ENCODE measurements at places on chromosomes 12 and 14. TPM values are rescaled to one million over a fixed set of nuclear protein-coding genes. Genes with fewer than 3 reads are reported as not detected.

GRCh38 chr12:65881965-65882413 lies 57.7 kb downstream of the HMGA2 start:
- no peaks in the 10 kb centered on the region for H3K4me1 ChIP-seq
- H3K36me3 ChIP-seq: no peaks in the 10 kb centered on the region
- H3K27me3 ChIP-seq: no peaks in the 10 kb centered on the region
- no peak overlapping the region for H3K27ac ChIP-seq
- H3K4me3 ChIP-seq: no peak overlapping the region
- DNase-seq: no peak

The CIROP gene
- not detected for total RNA-seq

GRCh38 chr14:21133901-21134300 lies 22.0 kb downstream of the OR5AU1 start:
- H3K27ac ChIP-seq: no peak overlapping the region
- H3K4me1 ChIP-seq: no peaks in the 10 kb centered on the region
- no peak for DNase-seq
- no peaks in the 10 kb centered on the region for H3K27me3 ChIP-seq
- no peaks in the 10 kb centered on the region for H3K36me3 ChIP-seq

GRCh38 chr12:107221913-107222312 lies 128.6 kb upstream of the CRY1 start:
- H3K4me3 ChIP-seq: no peak overlapping the region
- H3K4me1 ChIP-seq: no peaks in the 10 kb centered on the region
- no peaks in the 10 kb centered on the region for H3K36me3 ChIP-seq
- no peak overlapping the region for H3K27ac ChIP-seq
- DNase-seq: no peak
- no peaks in the 10 kb centered on the region for H3K27me3 ChIP-seq

The ANKRD33 gene
- not detected for total RNA-seq

- no peaks in the 10 kb centered on the region for H3K36me3 ChIP-seq
- DNase-seq: no peak
- no peaks in the 10 kb centered on the region for H3K27me3 ChIP-seq
- no peak overlapping the region for H3K27ac ChIP-seq
- H3K4me1 ChIP-seq: no peaks in the 10 kb centered on the region
Observed at GRCh38 chr14:56964895-56965294, 154.6 kb upstream of the OTX2 start.

- H3K36me3 ChIP-seq: no peaks in the 10 kb centered on the region
- no peak overlapping the region for H3K27ac ChIP-seq
- DNase-seq: no peak
- H3K27me3 ChIP-seq: no peaks in the 10 kb centered on the region
Observed at GRCh38 chr14:68393259-68393658, 399.6 kb downstream of the ZFP36L1 start.

DNA sequence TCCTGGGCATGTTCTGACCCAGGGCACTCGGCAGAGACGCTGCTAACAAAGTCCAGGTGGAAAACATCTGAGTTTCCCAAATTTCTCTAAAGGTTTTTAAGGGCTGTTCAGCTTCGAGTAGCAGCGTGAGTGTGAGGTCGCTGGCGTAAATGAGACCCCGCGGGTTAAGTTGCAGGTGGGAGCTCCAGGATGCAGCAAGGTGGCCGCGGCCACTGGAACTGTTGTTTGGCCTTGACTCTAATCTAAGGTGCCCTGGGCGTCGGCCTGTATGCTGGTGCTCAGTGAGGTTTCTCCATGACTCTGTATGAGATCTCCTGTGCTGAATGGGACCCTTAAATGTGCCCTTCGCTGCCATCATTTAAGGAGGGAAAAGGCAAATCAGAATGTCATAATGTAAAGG lies 50.7 kb downstream of the ELK3 start:
- H3K4me3 ChIP-seq: no peak overlapping the region
- no peaks in the 10 kb centered on the region for H3K27me3 ChIP-seq
- DNase-seq: no peak

DNA sequence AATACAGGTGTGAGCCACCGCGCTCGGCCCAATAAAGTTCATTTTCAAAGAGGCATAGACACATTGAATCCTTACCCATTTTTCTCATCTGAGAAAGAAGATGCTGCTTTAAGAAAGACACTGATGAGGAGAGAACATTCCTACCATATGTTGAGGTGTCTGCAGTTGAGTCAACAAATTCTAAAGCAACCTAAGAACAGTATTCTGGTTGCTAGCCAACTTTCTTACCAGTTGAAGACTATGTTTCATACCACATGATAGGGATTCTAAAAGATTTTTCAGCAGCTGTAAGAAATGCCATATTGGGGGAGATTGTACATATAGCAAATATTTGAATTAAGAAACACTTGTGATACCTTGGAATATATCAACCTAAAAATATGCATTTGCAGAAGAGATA lies 160.1 kb downstream of the SRGAP1 start:
- no peak overlapping the region for H3K4me3 ChIP-seq
- H3K4me1 ChIP-seq: no peaks in the 10 kb centered on the region
- no peaks in the 10 kb centered on the region for H3K27me3 ChIP-seq
- H3K36me3 ChIP-seq: no peaks in the 10 kb centered on the region

The PDE3A gene
- total RNA-seq: 0.42 TPM

DNA sequence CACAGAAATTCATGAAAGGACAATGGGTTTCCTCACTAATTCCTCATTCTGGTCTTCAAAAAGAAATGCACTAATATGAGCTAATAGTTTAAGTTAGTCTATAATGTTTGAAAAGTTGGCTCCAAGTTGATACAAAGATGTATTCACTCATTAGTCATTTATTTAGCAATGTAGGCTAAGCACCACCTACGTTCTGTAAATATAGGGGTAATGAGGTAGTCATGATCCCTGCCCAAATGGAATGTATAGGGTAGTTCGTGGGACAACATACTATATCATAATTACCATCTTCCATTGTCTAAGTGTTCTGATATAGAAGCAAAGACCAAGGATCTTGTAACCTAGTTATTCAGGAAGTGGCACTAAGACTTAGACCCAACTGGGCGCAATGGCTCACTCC lies 86.5 kb downstream of the DIO2 start:
- no peaks in the 10 kb centered on the region for H3K36me3 ChIP-seq
- H3K27me3 ChIP-seq: no peaks in the 10 kb centered on the region

The TEX52 gene
- not detected for total RNA-seq

DNA sequence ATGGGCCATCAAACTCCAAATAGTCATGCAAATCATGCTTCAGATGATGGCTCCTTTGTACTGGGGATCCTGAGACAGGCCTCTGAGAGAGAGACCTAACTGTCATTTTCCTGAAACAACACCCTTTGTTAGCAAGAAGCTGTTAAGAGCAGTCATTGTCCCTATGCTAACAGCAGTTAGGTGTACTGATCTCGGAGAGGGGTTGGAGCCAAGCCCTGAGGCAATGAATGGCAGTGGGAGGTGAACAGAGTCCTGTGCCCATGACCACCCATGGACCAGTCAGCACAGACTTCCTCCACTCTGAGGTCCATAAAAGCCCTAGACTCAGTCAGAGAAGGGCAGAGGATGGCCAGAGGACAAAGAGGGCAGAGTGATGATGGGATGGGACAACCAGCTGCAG lies 747.6 kb upstream of the LRFN5 start:
- H3K4me3 ChIP-seq: no peak overlapping the region
- DNase-seq: no peak
- no peak overlapping the region for H3K27ac ChIP-seq

DNA sequence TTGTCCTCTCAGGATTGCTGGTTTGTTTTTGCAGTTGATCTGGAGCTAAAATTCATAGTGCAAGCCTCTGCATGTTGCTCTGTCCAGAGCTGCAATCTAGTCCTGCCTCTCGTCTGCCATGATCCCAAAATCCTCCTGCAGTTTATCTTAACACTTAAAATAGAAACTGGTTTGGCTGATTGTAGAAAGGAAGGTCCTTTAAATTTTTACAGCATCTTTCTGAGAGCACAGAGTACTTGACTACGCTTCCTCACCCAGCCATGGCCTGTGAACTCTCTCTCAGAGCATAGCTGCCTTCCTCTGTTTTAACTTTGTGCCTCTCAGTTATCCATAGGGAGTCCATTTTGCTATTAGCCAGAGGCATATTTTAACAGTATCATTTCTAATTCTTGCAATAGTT lies 877.1 kb downstream of the C12orf50 start:
- no peak for DNase-seq
- no peaks in the 10 kb centered on the region for H3K27me3 ChIP-seq
- no peak overlapping the region for H3K4me3 ChIP-seq
- H3K4me1 ChIP-seq: no peaks in the 10 kb centered on the region

The SERPINA12 gene
- not detected for total RNA-seq

GRCh38 chr14:52683985-52684520 lies 11.3 kb downstream of the ERO1A start:
- DNase-seq: no peak
- H3K36me3 ChIP-seq: no peaks in the 10 kb centered on the region
- no peak overlapping the region for H3K27ac ChIP-seq
- no peak overlapping the region for H3K4me3 ChIP-seq
- peaks cover 23% of the 10 kb centered on the region for H3K4me1 ChIP-seq

The KRT82 gene
- not detected for total RNA-seq

The FLVCR2 gene
- 5.0 TPM for total RNA-seq

DNA sequence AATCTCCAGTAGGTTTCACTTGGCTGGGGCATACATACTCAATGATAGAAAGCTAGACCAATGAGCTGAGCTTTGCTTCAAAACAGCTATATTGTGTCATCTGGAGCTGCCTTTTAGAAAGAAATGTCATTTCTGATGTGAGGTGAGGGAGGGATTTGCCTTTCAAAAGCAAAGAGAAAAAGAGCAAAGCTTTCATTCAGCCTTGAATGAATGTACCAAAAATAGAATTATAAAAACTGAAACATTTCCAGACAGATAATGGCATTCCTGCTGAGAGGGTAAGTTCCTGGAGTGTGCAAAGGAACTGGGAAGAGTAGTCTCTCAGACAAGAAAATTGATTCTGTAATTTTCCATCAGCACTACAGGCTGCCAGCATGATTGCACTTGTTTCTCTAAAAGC lies 710.0 kb downstream of the LRFN5 start:
- H3K4me3 ChIP-seq: no peak overlapping the region
- no peaks in the 10 kb centered on the region for H3K36me3 ChIP-seq
- H3K4me1 ChIP-seq: no peaks in the 10 kb centered on the region
- no peak overlapping the region for H3K27ac ChIP-seq
- DNase-seq: no peak

GRCh38 chr12:10304161-10304574 lies 3.5 kb upstream of the KLRD1 start:
- no peak for DNase-seq
- H3K4me3 ChIP-seq: no peak overlapping the region
- no peaks in the 10 kb centered on the region for H3K27me3 ChIP-seq
- H3K27ac ChIP-seq: no peak overlapping the region
- peaks cover 23% of the 10 kb centered on the region for H3K4me1 ChIP-seq
- no peaks in the 10 kb centered on the region for H3K36me3 ChIP-seq

DNA sequence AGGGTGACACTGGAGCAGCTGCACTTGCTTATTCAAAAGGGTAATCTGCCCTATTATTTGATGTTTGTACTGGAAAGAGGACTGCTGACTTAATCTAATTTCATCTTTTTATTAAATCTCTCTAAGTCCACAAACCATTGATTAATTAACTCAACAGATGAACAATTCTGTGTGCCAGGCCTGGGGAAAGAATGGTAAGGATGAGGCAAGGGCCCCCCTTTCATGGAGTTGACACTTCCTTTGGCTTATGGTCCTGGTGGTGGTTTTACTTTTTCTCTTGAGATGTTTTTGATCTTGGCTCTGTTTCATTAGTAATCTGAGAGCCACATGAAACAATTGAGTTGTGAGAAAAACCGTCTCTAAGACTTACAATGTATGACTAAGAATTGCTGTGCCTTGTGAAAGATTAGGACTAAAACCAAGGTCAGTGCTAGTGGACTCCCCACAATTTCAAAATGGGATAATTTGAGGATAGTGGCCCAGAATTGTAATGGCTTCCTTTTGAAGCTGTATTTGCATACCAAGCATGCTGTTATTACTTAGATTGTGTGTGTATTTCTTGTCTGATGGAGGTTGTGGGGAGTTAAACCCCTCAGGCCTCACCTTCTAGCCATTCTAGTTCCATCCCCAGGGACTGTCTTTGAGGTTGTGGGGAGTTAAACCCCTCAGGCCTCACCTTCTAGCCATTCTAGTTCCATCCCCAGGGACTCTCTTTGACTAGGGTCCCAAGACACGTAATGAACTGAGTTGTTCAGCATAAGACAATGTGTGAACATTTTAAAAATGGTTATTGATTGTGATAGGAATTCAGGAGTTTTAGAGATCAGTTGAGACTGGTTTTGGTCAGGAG lies 52.5 kb upstream of the EVL start:
- H3K4me3 ChIP-seq: no peak overlapping the region
- DNase-seq: no peak
- peaks cover 5% of the 10 kb centered on the region for H3K4me1 ChIP-seq
- H3K27me3 ChIP-seq: no peaks in the 10 kb centered on the region
- H3K27ac ChIP-seq: no peak overlapping the region

GRCh38 chr14:42533476-42533875 lies 926.8 kb downstream of the LRFN5 start:
- H3K4me3 ChIP-seq: no peak overlapping the region
- no peaks in the 10 kb centered on the region for H3K36me3 ChIP-seq
- no peak overlapping the region for H3K27ac ChIP-seq
- H3K4me1 ChIP-seq: no peaks in the 10 kb centered on the region
- no peaks in the 10 kb centered on the region for H3K27me3 ChIP-seq

The AQP2 gene
- not detected for total RNA-seq

The OXA1L gene
- 144 TPM for total RNA-seq

DNA sequence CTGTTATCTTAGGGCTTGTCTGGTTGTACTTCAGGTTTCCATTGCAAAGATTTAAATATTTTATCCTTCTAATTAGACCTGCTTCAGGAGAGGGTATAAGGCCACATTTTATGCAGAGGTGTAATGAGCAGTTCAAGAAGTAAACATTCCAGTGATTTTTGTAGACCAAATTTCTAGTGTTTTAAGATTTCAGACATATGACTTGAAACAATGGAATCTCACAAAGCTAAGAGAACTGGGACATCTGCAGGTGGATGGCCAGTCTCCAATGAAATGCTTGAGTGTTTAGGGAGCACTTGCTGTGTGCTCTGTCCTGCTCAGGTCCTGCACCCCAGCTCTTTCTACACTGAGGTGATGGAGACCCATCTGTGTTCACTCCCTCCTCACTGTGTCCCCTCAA lies 7.9 kb downstream of the C14orf132 start:
- H3K36me3 ChIP-seq: no peaks in the 10 kb centered on the region
- no peak overlapping the region for H3K4me3 ChIP-seq
- no peak for DNase-seq
- no peaks in the 10 kb centered on the region for H3K4me1 ChIP-seq
- no peaks in the 10 kb centered on the region for H3K27me3 ChIP-seq

- H3K4me3 ChIP-seq: no peak overlapping the region
- no peaks in the 10 kb centered on the region for H3K27me3 ChIP-seq
- H3K36me3 ChIP-seq: no peaks in the 10 kb centered on the region
- no peak overlapping the region for H3K27ac ChIP-seq
Observed at GRCh38 chr12:69466867-69467266, 3.3 kb upstream of the FRS2 start.

GRCh38 chr14:67674139-67674479 lies 323 bp downstream of the VTI1B start:
- H3K4me3 ChIP-seq: peak overlapping the region; percentile 65
- no peaks in the 10 kb centered on the region for H3K27me3 ChIP-seq
- H3K36me3 ChIP-seq: peaks cover 21% of the 10 kb centered on the region
- no peak for DNase-seq

The POTEG gene
- not detected for total RNA-seq

- no peak overlapping the region for H3K27ac ChIP-seq
- H3K4me3 ChIP-seq: no peak overlapping the region
- no peaks in the 10 kb centered on the region for H3K36me3 ChIP-seq
- no peaks in the 10 kb centered on the region for H3K4me1 ChIP-seq
- H3K27me3 ChIP-seq: no peaks in the 10 kb centered on the region
- DNase-seq: no peak
Observed at GRCh38 chr14:55088356-55088755, 36.9 kb downstream of the MAPK1IP1L start.

GRCh38 chr12:115609347-115609746 lies 668.1 kb downstream of the MED13L start:
- no peaks in the 10 kb centered on the region for H3K36me3 ChIP-seq
- no peak overlapping the region for H3K27ac ChIP-seq
- no peaks in the 10 kb centered on the region for H3K27me3 ChIP-seq
- DNase-seq: no peak
- H3K4me1 ChIP-seq: no peaks in the 10 kb centered on the region

Data from naive thymus-derived CD4-positive, alpha-beta T cell (primary cell).